ENCODE measurements at places on chromosomes 11 and 22. TPM values are rescaled to one million over a fixed set of nuclear protein-coding genes. Genes with fewer than 3 reads are reported as not detected.

Gene DYNC2H1
- total RNA-seq: 2.7 TPM

Gene PLEKHB1
- total RNA-seq: 0.26 TPM

Gene C22orf31
- not detected for total RNA-seq

Gene CD248
- total RNA-seq: under 0.01 TPM

Gene ACRV1
- not detected for total RNA-seq

Gene EMID1
- total RNA-seq: 15.9 TPM

Gene OR51G1
- not detected for total RNA-seq

Gene SLCO2B1
- total RNA-seq: 8.2 TPM

Gene BIRC3
- 1.7 TPM for total RNA-seq

Gene TCF20
- 15.1 TPM for total RNA-seq

Gene HORMAD2
- total RNA-seq: not detected

Gene HBG2
- total RNA-seq: not detected

Gene JAML
- total RNA-seq: under 0.01 TPM

Gene OSM
- total RNA-seq: not detected

Gene PRDM11
- 4.5 TPM for total RNA-seq

Gene PDE2A
- 433 TPM for total RNA-seq

Gene UPK2
- not detected for total RNA-seq

Gene OR5J2
- total RNA-seq: not detected

Gene PHLDA2
- total RNA-seq: 2.4 TPM

Gene CYP2D6
- 0.13 TPM for total RNA-seq

Gene C1QTNF5
- total RNA-seq: 47.6 TPM

Gene C22orf23
- 0.13 TPM for total RNA-seq

Gene BATF2
- total RNA-seq: 0.39 TPM

Gene POLDIP3
- total RNA-seq: 23.0 TPM

Gene GSTT2B
- total RNA-seq: 7.0 TPM

Gene TCN2
- 18.2 TPM for total RNA-seq

Gene SLC16A8
- under 0.01 TPM for total RNA-seq

Gene LIF
- 0.25 TPM for total RNA-seq

Gene OR8D2
- not detected for total RNA-seq

Gene LRRC75B
- total RNA-seq: 4.6 TPM

Gene C11orf87
- not detected for total RNA-seq

Gene PATE2
- 0.13 TPM for total RNA-seq

Gene CCDC188
- total RNA-seq: 4.9 TPM

Gene SWAP70
- total RNA-seq: 55.8 TPM

Gene NOX4
- 81.8 TPM for total RNA-seq

Gene MAJIN
- not detected for total RNA-seq

Gene XKR3
- total RNA-seq: not detected

Gene ADAMTS8
- not detected for total RNA-seq

Gene YPEL1
- total RNA-seq: 2.4 TPM

Gene CASP5
- total RNA-seq: not detected

Gene MAPK8IP1
- 2.8 TPM for total RNA-seq

Gene SAMM50
- total RNA-seq: 44.3 TPM

Gene CCDC34
- total RNA-seq: 1.8 TPM

Gene C11orf52
- total RNA-seq: 0.13 TPM

Gene CARD18
- total RNA-seq: not detected

Gene MPZL2
- 5.6 TPM for total RNA-seq

Gene CHRNA10
- 0.13 TPM for total RNA-seq

Gene TMEM191B
- total RNA-seq: 0.13 TPM

Gene CCDC89
- total RNA-seq: not detected

Gene HTR3B
- not detected for total RNA-seq

Gene FGF3
- not detected for total RNA-seq

Gene NCF4
- not detected for total RNA-seq

Gene SMTNL1
- not detected for total RNA-seq

Gene KDM4D
- total RNA-seq: 0.39 TPM

Gene ADM2
- total RNA-seq: 0.25 TPM

Gene MIOX
- total RNA-seq: 0.13 TPM

Gene CLTCL1
- total RNA-seq: 3.5 TPM
